CD4-positive, alpha-beta T cell (primary cell): ENCODE measurements at places on chromosomes 4 and X. TPM values are rescaled to one million over a fixed set of nuclear protein-coding genes. Genes with fewer than 3 reads are reported as not detected.

Gene AMER1
- 2.9 TPM for total RNA-seq

Gene DOK7
- not detected for total RNA-seq

Gene RAB41
- not detected for total RNA-seq

Gene TBC1D8B
- 0.22 TPM for total RNA-seq

Gene MAGEA1
- not detected for total RNA-seq

DNA sequence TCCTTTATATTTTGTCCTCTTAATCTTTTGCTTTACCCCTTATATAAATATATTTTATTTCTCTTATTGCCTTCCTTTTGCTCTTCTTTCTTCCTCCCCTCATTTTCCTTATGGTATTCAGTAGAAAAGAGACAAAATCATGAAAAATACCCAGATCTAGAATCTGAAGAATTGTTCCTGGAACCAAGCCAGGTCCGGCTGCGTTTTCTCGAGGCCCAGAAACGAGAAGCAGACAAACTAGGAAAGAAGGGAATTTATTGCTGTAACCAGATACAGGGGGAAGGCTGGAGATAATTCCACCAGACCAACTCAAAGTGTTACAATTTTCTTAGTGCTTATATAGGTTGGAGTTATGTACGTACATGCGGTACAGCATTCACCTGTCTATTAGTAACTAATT is 328.7 kb downstream of the GABRG1 start:
- H3K36me3 ChIP-seq, result no peaks in the 10 kb centered on the region
- H3K27me3 ChIP-seq, result no peaks in the 10 kb centered on the region
- H3K4me3 ChIP-seq, result no peak overlapping the region

- DNase-seq, result no peak
- no peak overlapping the region for H3K4me3 ChIP-seq
- peaks cover 5% of the 10 kb centered on the region for H3K4me1 ChIP-seq
- H3K27me3 ChIP-seq, result peaks cover 79% of the 10 kb centered on the region
- no peaks in the 10 kb centered on the region for H3K36me3 ChIP-seq
- no peak overlapping the region for H3K27ac ChIP-seq
Observed at GRCh38 chr4:4872314-4872903, 12.9 kb downstream of the MSX1 start.

DNA sequence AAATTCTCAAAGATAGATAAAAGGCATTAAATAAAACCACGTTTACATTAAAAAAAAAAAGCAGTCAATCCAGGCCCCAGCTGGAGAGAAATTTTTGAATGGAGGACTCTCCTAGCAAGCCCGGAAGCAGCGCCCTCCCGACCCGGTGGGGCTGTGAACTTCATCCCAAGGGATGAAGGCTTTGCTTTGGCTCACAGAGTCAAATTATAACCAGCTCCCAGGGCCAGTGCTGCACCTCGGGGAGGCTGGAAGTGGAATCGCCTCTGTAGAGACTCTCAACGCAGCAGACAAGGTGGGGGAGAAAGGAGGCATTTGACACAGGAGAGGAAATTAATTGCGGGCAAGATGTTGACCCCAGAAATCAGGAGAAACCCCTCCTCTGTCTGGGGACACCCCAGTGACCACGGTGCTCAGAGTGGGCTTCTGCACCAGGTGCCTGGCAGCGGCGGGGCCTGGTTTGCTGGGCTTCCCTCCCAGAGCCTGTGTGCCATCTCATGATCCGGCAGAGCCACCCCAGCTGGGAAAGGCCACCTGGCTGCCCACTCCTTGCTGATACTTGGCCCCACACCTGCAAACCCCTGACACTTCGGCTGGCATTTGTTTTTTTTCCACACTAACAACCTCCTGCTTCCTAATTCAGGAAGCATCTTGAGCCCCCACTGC is 71.7 kb downstream of the ABLIM2 start:
- H3K36me3 ChIP-seq, result no peaks in the 10 kb centered on the region
- DNase-seq, result no peak
- H3K4me3 ChIP-seq, result no peak overlapping the region
- no peak overlapping the region for H3K27ac ChIP-seq
- no peaks in the 10 kb centered on the region for H3K27me3 ChIP-seq

DNA sequence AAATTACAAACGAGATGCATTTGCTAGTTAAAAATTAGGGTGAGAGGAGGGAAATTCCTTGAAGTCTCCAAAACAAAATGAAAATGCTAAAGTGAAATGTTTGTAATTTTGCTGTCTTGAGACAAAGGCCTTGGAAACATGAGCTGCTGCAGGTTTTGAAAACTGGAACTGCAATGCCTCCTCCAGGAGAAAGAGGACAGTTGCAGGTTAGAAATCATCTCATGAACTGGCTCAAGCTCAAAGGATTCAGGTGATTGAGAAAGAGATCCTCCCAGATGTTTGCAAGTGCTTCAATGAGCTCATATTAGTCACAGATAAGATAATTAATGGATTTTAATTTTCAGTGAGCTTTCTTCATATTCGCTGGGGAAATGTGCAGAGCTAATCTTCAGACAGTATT is 32.4 kb downstream of the SMPX start:
- no peaks in the 10 kb centered on the region for H3K36me3 ChIP-seq
- H3K4me1 ChIP-seq, result no peaks in the 10 kb centered on the region
- no peaks in the 10 kb centered on the region for H3K27me3 ChIP-seq

DNA sequence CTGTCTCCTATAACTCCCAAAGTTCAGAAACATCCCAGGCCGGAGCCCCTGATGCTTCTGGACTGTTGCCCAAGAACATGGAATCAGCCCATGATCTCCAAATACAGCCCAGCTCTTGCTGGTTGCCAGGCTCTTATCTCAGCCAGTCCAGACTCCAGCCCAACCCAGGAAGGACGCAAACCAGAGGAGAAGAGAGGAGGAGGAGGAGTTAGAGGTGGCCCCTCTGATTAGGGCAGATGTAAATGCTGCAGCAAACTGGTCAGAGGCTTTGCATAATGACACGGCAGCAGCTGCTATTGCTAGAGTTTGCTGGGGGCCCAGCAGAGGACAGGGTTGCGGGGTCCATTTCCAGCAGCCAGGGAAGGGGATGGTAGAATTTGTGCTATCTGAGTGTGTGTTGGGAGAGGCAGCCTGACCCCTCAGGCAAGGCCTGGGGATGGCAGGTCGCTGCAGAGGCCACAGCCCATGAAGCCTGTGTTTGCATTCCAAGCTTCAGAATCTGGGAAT is 4.2 kb upstream of the OTUD5 start:
- no peak overlapping the region for H3K27ac ChIP-seq
- H3K4me1 ChIP-seq, result peaks cover 19% of the 10 kb centered on the region
- no peaks in the 10 kb centered on the region for H3K36me3 ChIP-seq

- no peaks in the 10 kb centered on the region for H3K27me3 ChIP-seq
- no peaks in the 10 kb centered on the region for H3K36me3 ChIP-seq
Observed at GRCh38 chr4:79042079-79042674, 102.9 kb upstream of the PAQR3 start.
